ENCODE measurements at places on chromosomes 3 and 15.

- DNase-seq, result no peak
Measured at GRCh38 chr15:92839696-92840095, 60.4 kb upstream of the CHD2 start.

DNA sequence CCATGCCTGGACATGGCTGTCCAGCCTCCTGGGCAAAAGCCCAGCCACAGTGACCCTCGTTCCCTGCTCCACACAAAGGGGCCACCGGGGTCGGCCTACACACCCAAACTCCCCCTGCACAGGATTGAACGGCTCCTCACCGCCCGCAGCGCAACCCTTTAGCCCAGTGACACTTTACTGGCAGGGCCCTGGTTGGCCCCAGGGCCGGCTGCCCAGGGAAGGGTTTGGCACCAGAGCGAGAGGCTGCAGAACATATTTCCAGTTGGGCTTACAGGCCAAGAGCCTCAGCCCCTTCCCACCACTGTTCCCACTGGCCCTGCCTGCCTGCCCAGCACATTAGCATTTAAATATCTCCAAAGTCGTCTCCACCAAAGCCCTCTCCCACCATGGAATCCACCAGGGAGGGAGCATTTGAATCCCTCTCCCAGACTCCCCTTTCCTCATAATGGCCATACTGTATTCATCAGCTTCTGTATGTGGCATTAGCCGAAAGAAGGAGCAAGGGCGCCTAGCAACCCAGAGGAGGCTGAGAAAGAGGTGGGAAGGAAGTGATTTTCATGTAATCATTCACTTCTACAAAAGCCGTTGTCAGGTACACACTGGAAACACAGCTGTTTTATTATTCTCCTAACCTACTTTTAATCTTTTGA lies 85.4 kb downstream of the SLC6A11 start:
- DNase-seq, result no peak

DNA sequence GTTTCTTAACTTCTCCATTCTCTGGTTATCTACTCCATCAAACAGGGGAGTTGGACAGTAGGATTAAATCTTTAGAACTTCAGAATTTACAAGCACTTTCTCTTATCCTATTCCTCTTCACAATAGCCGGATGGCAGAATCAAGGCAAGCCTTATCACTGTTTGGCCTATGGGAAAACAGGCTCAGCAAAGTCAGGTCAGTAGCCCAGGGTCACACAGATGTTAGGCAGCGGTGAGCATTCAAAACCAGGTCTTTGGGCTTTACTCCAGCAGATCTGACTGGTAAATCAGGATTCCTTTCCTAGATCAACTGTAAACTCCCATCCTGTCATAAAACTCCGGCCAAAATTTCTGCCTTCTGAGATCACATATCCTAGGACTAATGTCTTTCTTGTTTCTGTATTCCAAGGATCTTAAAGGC lies 258.4 kb downstream of the OPA1 start:
- DNase-seq, result no peak

DNA sequence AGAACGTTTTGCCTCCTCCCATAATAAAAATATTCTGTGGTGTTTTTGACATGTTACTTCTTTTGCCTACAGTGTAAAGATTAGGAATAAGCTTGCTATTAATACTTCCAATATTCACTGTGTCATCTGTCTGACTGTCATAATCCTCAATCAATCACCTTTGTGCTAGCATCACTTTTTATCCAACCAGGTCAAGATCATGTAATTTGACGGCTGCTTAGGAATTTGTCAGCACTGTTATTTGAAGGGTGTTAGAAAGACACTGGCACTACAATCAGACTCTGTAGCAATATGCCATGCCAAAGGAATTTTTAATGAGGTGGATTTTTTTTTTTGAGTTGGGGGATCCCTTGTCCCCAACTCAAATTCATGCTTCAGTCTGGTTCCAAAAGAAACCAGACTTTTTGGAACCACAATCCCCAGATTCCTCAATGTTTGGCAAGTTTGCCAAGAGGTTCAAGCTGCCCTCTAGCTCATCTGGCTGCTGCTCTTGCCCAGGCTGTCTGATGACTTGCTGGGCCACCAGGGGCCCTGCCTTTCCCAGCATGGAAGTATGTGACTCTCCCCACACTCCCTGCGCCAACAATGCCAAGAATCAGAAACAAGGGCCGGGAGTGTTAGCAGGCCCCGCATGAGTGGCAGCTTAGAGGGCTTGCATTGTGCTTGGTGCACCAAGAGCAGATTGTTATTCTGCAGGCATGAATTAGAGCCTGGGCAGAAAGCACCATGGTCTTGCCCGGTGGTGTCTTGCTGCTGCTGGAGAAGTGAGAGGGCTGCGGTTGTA lies 58.6 kb upstream of the TSC22D2 start:
- DNase-seq, result no peak

GRCh38 chr3:23979569-23979968 lies 34.5 kb downstream of the NR1D2 start:
- DNase-seq, result no peak

DNA sequence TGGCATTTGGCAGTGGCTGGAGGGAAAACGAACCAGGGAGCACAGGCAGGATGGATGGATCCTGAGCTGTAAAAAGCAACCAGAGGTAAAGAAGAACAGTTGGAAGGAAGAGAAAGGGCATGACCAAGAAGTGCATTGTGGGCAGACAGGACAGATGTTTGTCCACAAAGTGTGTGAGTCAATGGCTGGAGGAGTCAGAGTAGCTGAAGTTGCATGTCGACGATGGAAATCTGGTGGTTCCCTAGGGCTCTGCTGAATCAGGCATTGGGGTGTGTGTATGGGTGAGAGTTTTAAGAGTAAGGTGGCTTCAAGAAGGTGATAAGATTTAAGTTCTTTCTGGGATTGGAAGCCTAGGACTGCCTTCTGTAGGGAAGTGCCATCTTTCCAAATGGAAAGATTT lies 214.0 kb upstream of the BHLHE40 start:
- DNase-seq, result no peak

GRCh38 chr3:42672515-42672914 lies 12.8 kb upstream of the KLHL40 start:
- DNase-seq, result no peak

DNA sequence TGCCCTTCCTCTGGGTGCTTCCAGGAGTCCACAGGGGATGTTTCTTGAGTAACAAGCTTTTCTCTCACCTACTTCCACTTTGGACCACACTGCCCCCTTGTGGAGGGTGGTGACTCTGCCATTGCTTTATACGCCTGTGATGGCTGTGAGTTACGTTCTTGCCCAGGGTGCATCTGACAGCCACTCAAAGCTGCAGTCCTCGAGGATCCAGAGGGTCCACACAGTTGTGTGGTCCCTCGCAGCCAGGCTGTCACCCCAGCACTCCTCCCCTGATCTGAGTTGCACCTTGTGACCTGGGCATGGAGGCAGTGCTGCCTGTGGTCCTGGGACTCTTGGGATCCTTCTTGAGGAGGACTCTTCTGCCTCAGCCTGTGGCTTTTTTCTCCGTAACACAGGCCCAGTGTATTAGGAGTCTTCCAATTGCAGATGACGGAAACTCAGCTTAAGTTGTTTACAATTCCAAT lies 23.4 kb downstream of the FOXL2 start:
- peak; percentile 66 for DNase-seq

- DNase-seq, result no peak
Measured at GRCh38 chr3:175224051-175224450, 364.9 kb downstream of the NAALADL2 start.

- no peak for DNase-seq
Measured at GRCh38 chr15:67792250-67792942, 32.9 kb upstream of the SKOR1 start.

DNA sequence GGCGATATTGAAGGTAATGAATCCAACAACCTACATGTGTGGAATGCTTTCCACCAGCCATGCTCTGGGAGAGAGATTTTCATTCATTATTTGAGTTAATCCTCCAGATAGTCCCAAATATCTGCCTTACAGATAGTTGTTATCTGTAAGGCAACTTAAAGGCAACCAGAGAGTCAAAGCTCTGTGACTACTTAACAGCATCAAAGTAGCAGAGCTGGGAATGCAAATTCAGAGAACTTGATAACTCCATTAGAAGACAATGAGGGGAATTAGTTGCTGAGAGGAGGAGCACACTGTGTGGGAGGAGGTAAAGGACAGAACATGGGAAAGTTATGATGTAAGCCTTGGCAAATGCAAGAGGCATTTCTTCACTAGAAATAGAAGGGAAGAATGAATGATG lies 10.5 kb upstream of the CRBN start:
- DNase-seq, result no peak

- no peak for DNase-seq
Measured at GRCh38 chr15:26115229-26115943, 252.3 kb upstream of the ATP10A start.

DNA sequence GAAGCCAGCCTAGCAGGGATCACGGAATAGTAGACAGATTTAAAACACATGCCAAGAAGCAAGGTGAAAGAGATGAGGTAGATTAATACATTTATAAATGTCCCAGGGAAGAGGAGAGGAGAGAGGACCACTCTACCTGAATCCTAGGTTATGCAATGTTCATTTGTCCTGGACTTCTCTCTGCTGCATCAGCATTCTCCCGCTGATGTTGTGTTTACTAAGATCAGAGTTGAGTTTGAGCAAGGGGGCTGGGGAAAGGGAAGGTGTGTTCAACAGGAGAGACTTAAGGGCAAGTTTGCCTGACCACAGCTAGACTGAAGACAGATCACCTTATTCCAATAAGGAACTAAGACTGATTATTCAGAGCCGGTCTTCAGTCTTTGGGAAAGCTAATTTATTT lies 1.1 kb upstream of the KPNA1 start:
- DNase-seq, result no peak

- DNase-seq, result no peak
Measured at GRCh38 chr3:190238871-190239270, 83.4 kb downstream of the CLDN1 start.

DNA sequence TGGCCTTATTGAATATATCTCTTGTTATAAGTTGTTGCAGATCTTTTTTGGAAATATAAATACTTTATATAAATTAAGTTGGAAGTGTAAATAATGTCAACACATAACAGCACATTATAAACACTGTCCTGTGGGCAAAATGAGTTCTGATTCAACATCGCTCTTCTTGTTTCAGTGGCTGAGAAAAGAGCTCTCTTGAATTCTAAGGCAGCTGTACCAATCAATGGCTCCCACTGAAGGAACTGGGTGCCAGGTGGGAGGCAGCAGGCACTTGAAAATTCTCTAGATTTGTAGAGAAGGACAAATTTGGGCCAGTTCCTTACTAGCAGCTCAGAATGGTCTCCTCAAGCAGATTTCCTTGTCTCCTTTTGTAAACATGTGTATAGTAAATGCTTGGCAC lies 45.6 kb downstream of the CHST2 start:
- no peak for DNase-seq

GRCh38 chr3:181880331-181880730 lies 168.6 kb downstream of the SOX2 start:
- no peak for DNase-seq

- DNase-seq, result no peak
Measured at GRCh38 chr15:101314336-101315125, 19.5 kb upstream of the SNRPA1 start.

DNA sequence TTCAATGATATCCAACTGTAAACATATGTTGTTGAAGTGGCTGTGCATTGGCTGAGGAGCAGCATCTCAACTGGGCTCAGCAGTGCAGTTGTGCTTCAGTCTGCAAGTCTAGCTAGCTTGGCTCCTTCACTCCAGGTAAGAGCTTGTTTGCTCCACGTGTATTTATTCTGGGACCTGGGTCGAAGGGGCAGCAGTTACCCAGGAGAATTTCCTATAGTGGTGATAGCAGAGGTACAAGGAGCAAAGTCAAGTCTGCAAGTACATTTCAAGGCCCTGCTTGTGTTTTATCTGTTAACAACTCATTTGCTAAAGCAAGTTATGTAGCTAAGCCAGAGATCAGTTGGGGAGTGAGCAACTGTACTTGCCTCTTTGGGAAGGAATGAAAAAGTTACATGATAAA lies 286.2 kb upstream of the UMPS start:
- no peak for DNase-seq

DNA sequence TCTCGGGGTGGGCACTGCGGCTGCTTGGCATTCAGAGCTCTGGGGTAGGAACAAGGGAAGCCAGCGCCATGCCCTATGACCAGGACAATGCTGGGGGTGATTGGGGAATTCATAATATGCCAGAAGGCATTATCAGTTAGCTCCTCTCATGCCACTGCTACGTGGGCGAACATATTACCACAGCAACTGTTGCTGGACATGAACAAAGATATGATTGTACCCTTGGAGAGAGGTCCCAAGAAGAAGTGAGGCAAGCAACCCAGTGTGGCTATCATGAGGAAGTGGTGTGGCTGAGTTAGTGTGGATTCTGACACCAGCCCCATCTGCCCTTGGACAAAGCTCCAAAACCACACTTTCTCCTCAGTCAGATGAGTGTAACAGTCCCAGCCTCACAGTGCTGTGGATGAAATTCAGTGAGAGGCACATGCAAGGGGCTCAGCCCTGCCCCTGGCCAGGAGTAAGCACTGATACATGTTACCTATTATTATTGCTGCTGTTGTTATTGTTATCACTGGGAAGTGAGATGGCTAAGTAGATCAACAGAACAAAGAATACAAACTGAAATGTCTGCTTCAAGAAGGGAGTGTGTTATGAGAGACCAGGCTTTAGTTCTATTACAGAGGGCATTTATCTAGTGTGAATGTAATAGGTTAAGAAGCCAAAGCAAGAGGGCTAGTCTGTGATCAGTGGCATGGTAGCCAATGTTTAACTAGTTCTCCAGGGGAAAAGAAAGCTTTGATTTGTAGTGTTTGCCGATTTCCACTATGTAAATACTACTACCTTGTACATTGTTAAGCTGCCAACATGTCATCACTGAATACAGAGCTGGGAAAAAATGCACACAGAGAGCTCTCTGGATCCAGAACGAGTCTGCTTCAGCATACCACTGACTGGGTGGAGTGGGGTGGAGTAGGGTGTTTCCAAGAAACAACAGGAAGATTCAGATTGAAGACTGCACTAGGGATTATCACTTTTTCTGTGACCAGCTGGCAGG lies 222.3 kb upstream of the EIF1B start:
- DNase-seq, result no peak

DNA sequence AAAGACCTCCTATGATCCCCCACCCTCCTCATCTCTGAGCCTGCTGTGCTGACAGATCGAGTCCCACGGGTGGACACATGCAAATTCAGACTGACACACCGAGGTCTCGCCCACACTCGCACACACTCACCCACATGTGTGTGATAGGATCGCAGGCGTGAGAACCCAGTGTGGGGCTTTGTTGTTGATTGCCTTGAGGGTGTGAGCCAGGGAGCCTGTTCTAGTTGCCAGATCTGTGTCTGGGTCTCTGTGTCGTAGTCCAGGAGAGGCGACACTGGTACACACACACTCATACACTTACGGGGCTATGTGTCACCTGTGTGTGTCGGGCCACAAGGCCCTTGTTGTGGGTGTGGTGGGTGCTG lies 2.0 kb downstream of the EPHB3 start:
- DNase-seq, result no peak

- DNase-seq, result no peak
Measured at GRCh38 chr3:41064070-41064469, 135.2 kb upstream of the CTNNB1 start.

DNA sequence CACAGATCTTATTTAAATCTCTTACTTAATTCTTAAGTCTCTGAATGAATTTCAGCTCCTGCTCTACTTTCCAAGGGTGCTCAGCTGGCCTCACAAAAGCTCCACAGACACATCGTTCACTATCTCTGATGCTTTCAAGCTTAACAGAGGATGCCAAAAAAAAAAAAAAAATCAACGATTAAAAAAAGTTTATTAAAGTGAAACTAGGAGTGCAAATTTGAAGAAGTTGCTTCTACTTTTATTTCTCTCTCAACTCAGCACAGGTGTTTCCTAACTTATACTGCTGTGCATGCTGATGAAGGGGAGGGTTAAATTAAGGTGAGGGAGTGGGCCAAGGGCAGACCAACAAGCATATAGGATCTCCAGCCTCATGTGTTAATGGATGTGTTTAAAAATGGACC lies 157.2 kb downstream of the TIGIT start:
- DNase-seq, result no peak

- no peak for DNase-seq
Measured at GRCh38 chr15:62035256-62035924, 24.9 kb downstream of the VPS13C start.

Data from T-helper 17 cell (primary cell).